ENCODE measurements at places on chromosomes 13 and 19.

GRCh38 chr13:112487127-112487517 lies 100.8 kb downstream of the TUBGCP3 start:
- no peak for DNase-seq

GRCh38 chr19:40365613-40366401 lies 17.3 kb downstream of the PLD3 start:
- no peak for DNase-seq

GRCh38 chr19:49823472-49823871 lies 5.4 kb downstream of the MED25 start:
- no peak for DNase-seq

DNA sequence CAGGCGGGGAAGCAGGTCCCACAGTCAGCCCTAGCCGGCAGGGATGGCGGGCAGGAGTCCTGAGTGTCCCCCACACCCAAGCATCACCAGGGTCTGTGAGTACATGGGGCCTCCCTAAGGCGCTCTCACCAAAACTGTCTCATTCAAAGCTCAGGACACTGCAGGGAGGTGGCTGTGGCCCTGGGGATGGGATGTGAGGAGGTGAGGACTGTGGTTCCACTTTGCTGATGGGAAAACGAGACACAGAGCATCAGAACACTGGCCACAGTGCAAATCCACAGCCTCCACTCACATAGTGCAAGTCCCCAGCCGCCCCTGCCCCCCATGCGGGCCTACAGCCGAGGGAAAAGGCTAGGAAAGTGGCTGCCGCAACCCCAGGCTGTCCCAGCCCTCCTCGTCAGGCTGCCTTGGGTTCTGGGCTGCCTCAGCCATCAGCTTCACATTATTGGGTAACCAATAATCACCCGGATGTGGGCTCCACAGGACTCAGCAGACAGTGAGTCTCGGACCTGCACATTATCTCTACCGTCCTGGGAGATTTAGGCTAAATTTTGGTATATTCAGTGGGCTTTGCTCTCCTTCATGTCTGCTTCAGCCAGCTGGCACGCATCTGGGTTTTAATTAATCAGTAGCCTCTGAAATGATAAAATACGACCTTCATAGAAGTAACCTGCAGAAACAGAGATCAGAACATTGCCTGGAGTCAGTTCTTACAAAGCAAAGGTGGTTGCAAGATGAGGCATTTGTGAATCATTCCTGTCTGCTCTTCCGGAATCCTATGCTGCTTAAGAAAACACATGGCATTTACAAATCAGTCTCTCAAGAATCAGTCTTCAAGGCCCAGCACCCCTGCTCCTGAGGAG lies 77.0 kb downstream of the SOX1 start:
- DNase-seq: no peak

- no peak for DNase-seq
Observed at GRCh38 chr19:16376241-16376640, 51.6 kb downstream of the KLF2 start.

DNA sequence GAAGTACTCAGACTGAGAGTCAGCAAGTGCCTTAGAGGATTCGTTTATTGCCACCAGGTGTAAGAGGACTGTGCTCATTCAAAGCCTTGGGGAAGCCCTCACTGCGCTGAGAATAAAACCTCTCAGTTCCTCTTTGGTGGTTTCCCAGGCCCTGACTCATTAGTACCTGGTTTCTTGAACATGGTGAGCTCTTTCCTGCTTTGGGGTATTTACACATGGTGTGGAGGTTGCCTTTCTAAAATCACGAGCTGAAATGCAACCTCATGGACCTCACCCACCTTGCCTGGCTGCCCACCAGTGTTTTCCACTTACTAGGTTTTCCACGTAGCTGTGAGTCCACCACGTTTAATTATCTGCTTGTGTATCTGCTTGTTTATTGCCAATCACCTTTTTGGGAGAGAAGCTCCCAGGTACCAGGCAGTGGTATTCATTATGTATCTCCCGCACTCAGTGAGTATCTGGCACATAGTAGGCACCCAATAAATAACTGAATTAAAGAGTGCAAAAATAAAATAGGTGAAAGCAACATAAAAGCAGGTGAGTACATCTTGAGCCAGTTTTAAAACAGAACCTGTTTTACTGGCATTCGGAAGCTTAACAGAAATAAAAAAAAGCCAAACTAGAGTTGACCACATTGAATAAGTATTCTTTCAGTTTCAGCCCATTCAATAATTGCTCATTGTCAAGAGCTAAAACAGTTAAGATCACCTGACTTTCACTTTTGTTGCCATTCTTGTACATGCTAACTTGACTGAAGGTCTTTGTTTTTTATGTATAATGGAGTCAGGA lies 533.0 kb downstream of the MYO16 start:
- no peak for DNase-seq

DNA sequence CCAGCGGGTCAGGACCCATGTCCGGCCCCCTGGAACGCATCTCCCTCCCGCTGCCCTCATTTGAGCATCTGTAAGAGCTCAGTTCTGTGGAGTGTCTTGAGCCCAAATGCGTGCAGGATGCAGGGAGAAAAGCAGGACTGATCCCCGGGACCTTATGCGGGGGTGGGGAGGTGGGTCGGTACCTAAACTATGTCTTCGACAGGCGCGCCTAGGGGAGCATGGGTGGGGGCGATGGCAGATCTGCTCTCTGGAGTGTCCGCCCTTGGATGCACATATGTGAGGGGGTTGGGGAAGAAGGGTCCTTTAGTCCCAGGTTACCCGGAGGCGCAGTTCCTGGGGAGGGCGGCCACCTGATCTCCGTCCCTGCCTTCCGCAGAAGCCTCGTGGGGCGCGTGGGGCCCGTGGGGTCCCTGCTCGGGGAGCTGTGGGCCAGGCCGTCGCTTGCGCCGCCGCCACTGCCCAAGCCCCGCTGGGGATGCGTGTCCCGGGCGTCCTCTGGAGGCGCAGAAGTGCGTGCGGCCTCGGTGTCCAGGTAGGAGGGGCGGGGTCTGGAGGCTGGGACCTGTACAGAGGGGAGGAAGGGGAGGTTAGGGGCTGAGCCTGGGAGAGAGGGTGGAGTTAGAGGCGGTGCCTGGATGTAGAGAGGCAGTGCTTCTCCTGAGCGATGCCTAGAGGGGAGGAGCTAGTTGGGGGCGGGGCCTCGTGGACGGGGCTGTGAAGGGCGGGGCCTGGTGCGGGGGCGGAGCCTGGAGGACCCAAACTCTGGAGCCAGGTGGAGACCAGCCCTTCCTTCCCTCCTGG lies 2.9 kb downstream of the CILP2 start:
- DNase-seq: peak; percentile 53

DNA sequence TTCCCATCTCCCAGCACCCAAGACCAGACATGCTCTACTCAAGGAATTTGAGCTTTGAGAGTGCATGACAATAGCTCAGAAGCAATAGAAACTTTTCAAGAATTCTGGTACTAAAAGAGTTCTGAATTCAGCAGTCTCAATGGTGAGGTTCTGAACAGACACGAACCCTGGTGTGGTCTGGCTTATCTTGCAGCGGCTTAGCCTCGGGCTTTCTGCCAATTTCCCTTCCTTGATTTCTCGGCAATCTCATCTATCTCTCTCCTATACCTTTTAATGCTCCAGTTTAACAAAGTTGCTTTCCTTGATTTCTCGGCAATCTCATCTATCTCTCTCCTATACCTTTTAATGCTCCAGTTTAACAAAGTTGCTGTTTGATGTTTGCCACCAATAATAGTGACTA lies 174.6 kb downstream of the SPRY2 start:
- DNase-seq: no peak

- no peak for DNase-seq
Observed at GRCh38 chr13:48547663-48548092, 14.8 kb upstream of the RCBTB2 start.

DNA sequence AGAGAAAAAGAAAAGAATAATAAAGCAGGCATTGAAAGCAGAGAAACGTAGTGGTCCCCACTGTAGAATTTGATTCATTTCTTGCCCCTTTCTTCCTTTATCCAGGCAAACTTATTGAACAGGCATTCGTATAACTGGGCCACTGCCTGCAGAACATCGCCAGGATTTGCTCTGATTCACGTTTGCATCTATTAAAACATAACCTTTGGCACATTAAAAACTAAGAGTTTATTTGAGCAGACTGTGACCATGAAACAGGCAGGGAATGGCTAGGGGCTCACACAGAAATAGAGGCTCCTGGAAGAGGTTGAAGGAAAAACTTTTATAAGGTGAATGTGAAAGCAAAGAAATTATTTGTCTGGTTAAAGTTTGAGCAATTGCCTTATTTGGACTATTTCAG lies 12.5 kb upstream of the SUPT20H start:
- no peak for DNase-seq

DNA sequence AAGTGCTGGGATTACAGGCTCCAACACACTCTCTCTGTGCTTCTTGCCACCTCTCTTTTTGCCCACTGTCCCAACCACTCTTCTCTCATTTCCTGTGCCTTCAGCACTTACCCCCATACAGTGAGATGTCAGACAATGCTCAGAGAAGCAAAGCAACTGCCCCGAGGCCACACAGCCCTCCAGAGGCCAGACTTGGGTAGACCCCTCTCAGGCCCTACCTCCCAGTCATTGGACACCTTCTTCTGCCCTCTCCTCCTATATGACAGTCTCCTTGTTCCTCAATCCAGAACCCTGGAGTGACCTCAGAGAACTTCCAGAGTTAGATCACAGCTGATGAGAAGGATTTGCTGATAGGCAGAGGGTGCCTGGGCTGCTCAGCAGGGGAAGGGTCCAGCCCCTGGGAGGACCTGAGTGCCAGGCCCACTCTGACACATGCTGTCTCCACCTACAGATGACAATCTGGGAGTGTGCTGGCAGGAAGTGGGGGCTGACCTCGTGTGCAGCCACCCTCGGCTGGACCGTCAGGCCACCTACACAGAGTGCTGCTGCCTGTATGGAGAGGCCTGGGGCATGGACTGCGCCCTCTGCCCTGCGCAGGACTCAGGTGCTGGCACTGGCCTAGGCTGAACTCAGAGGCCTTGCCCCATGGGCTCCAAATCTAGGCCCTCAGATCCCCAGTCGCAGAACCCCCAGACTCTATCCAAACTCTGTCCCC lies 24.4 kb downstream of the LTBP4 start:
- DNase-seq: no peak

DNA sequence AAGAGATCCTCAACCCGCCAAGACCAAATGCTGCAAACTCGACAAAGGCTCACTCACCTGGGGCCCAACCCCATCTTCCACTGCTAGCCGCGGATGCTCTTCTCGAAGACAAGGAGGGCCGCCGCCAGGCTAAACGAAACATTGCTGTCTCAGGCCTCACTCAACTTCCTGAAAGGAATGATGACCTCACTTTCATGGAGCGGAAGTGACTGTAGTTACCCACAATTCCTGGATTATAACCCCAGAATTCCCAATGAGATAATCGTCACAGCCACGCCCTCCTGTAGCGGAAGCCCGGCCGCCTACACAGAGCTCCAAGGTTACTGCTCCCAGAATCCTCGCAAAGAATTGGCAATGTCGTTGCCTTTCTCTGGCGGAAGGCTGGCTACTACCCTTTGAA lies 10.5 kb upstream of the ZNF112 start:
- no peak for DNase-seq
